ENCODE measurements at places on chromosomes 2 and 18. TPM values are rescaled to one million over a fixed set of nuclear protein-coding genes. Genes with fewer than 3 reads are reported as not detected.
A peak's percentile ranks its signal among the peaks of the same experiment; 100 is the strongest.

The CCDC102B gene
- polyA plus RNA-seq = 7.8 TPM

DNA sequence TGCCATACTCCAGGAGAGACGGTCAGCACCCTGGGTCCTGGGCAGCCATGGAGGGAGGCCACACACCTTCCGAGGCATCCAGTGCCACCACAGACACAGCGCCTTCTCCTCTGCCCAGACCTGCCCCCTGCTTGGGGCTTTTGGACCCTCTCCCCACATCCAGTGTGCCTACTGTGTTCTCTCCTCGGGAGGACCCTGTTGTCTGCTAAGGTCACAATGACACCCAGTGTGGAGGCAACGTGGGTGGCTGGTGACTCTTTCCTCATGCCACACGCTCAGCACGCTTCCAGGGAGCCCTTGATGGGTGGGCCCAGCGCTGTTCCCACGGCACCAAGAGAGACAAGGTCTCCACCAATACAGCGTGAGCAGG, 251.9 kb downstream of the EIPR1 start:
- no peak for DNase-seq

DNA sequence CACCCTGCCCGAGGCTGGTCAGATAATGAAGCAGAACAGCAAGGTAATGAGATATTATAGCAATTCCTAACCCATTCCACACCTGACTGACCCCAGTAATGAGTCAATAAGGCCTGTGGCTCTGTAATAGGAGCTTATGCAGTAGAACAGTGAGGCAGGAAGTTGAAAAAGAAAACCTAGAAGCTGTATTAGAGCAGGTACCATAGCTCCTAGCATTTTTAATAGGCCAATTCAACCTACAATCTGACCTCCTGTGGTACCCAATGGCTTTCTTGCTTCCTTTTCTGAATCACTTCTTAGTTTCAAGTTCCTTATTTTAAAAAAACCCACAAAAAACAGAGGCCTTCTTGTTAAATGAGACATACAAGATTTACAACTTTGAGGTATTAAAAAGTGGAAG, 43.6 kb upstream of the MAP2 start:
- DNase-seq = peak; percentile 44

DNA sequence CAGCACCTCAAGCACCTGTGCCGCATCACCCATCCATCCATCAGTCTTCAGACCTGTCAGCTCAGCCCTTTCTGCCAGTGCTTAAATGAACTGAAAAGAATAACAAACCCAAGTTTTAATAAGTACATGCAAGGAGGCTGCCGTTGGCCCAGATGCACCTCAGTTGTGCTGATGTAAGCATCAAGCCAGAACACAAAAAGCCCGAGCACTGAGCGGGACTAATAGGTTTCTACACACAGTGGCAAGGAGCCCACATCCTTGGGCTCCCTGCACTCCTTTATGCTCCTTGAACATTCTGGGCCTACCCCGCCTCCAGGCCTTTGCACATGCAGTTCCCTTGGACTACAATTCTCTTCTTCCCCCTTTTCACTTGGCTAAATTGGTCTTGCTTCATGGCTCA, 165.6 kb downstream of the ALK start:
- DNase-seq = no peak

- no peak for DNase-seq
Measured at GRCh38 chr2:198283146-198283545, 478.8 kb downstream of the PLCL1 start.

- DNase-seq = no peak
Measured at GRCh38 chr2:1528273-1529064, 115.2 kb downstream of the TPO start.

- peak; percentile 88 for DNase-seq
Measured at GRCh38 chr2:222860740-222861410, at the start of gene ACSL3. Gene ACSL3, plus strand, starts transcription at chr2:222861036. Its CDS starts 47,737 bp downstream, at chr2:222908773.

- DNase-seq = no peak
Measured at GRCh38 chr2:226934546-226935201, 98.8 kb downstream of the RHBDD1 start.

DNA sequence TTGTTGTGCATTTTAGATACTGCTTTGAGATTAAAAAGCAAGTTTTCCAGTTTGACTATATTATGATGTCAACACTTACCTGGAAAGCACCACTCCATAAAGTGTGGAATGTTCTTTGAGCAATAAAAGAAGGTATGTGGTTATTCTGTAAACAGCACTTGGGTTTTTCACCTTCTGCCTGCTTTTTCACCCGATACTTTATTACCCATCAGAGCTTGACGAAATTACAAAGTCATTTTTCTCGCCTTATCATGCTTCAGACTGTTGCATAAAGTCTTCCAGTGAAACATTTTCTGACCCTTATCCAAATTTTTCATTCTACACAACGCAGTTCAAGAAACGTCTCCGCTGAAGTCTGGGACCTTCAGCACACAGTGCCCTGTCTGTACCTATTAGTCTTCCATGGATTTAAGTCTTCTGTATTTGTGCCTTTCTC, 25.2 kb downstream of the CAB39 start:
- DNase-seq = no peak

- no peak for DNase-seq
Measured at GRCh38 chr2:150690870-150691269, 203.4 kb upstream of the RND3 start.
